Activated CD8-positive, alpha-beta memory T cell treated with anti-CD3 and anti-CD28 coated beads for 1 hour (primary cell): ENCODE measurements at places on chromosomes 5 and 9.

DNA sequence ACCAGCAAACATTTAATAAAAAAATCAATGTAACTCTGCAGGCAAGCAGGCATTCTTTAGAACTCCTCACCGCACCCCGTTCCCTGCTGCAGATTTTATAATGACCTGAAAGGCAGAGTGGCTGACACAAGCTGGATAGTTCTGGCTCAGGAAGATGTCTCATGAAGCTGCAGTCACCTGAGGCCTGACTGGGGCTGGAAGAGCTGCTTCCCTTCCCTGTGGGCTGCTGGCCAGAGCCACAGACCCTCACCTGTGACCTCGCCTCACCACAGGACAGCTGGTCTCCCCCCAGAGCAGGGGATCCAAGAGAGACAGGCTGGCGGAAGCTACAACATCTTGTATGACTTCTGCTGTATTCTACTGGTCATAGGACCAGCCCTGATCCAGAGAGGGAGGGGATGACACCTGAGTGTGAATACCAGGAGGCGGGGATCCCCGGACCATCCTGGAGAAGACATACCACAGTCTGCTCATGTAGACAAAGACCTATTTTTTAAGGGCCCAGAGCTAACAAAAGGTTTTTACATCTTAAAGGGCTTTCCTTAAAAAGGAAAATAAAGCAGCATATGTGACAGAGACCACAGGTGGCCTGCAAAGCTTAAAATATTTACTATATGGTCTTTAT is 43.9 kb downstream of the RAPGEF1 start:
- DNase-seq = no peak

DNA sequence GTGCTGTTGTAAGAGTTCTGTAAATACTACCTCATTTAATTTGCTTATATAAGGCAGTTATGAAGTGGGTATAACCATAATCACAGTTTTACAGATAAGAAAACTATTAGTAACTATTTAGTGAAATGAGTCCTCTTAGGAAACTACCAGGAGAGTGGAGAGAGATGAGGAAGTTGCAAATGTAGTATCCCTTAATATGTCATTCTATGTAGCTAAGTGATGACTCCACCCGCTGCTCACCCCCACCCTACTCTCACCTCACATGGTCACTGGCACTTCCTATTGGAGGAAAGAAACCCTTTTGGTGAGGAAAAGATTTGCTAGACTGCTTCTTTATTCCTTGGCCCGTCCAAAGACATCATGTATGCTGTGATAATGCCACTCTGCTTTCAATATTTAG is 241.8 kb upstream of the SLC24A2 start:
- no peak for DNase-seq

GRCh38 chr5:144332265-144332664 is 161.6 kb downstream of the KCTD16 start:
- DNase-seq = no peak

DNA sequence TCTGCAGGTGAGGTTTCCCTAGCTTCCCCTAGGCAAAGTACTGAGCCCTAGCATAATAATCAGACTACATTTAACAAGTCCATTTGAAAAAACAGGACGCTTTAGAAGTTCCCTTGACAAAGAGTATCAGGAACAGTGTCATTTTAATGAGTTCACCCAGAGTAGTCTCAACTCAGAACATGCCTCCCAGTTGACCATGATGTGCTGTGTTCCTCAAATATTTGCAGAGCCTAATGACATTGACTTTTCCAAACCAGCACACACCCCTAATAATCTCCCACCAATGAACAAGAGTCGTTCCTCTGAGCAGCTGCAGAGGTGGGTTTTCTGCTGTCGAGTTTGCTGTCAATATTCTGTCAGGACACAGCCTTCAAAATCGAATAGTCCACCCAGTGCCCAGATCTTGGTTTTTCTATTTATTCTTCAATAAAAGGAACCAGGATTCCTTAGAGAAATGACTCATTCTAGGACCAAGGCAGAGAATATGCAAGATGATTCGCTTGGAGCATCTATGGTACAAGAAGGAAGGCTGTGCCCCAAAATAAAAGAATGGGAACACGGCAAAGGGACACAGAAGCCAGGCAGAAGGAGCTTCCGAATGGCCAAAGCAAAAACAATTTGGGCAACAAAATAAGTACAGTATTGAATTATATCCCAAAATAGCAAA is 57.6 kb downstream of the OTULIN start:
- DNase-seq = no peak

DNA sequence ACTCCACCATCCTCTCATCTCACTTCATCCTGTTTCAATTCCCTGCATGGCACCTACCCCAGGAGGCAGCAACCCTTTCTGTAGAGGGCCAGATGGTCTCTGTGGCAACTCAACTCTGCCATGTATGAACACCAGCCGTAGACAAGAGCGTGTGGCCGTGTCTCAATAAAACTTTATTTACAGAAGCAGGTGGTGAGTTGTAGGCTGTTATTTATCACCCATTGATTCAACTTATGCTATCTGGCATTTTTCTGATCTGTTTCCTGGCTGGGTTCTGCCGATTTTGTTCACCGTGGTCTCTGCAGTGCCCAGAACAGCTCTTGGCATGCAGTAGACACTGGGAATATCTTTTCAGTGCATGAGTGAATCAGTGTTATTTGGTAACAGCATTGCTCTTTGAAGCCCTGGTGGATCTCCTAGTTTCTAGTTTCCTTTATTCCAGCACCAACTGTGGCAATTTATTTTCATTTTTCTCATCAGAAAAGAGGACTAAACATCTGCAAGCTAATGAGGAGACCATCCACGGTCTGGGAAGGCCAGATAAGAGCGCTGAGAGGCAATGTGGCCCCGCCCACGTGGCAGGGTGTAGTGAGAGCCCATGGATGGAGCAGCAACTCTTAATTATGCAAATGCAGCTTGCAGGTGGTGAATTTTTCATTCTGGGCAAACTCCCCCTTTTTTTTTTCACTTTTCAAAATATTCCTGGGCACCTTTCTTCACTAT is 77.9 kb downstream of the CTSL start:
- DNase-seq = no peak
